ENCODE measurements at places on chromosomes 6 and 20.

GRCh38 chr6:47064274-47064673, 22.1 kb upstream of the ADGRF1 start:
- no peak for DNase-seq

DNA sequence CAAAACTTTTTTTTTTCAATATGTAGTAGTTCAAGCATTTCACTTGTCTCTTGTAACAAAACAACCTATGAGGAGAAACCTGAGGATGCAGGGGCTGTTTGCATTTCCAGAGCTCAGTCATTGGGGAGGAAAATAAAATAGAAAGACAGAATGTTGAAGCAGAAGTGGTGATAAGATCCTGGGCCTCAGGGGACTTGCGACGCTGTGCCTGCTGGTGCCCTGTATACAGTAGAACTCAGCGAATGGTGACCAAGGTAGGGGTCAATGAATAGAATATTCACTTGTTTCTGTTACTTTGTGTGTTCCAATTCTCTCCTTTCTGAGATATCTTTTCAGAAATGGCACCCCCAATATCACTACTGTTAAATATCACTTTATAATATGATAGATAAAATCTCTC, 271.6 kb downstream of the FARS2 start:
- no peak for DNase-seq

- no peak for DNase-seq
Observed at GRCh38 chr6:5122504-5123112, 37.5 kb downstream of the PPP1R3G start.

DNA sequence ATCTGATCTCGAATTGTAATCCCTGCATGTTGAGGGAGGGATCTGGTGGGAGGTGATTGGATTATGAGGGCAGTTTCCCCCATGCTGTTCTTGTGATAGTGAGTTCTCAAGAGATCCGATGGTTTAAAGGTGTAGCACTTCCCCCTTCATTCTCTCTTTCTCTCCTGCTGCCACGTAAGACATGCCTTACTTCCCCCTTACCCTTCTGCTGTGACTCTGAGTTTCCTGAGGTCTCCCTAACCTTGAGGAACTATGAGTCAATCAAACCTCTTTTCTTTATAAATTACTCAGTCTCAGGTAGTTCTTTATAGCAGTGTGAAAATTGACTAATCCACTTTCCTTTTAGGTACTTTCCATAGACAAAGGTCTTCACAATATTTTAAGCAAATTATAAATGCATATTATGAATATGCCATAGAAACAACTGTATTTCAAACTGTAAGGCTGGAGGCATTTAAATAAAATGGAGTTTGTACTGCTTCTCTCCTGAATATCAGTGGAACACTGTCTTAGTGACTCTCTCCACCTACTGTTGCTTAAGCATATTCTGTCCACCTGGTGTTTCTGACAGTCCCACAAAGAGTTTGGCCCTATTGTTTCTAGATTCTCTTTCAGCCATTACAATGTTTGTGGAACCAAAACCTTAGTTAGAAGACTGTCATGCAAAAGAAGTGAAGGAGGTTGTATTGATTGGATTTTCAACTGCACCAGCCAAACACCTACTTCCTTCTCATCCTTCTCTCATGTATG, 24.3 kb upstream of the IL17A start:
- DNase-seq: no peak

GRCh38 chr6:166057431-166057830, 110.2 kb downstream of the TBXT start:
- DNase-seq: no peak

DNA sequence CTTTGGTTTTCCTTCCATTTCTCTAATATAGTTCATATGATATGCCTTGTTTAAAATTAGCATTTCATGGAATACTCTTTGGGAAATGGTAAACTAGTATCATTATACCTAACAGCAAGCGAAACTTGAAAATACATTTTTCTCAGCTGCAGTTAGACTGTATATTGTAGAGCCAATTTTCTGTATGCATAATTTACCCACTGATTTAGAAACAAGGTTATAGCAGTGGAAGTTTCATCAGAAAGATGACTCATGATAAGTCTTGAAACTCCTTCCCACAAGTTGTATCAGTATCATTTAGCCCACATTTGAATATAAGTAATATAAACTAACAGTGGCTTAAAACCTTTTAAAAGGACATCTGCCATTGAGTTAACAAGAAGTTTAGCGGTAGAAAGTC, 164.8 kb upstream of the BMP5 start:
- no peak for DNase-seq

DNA sequence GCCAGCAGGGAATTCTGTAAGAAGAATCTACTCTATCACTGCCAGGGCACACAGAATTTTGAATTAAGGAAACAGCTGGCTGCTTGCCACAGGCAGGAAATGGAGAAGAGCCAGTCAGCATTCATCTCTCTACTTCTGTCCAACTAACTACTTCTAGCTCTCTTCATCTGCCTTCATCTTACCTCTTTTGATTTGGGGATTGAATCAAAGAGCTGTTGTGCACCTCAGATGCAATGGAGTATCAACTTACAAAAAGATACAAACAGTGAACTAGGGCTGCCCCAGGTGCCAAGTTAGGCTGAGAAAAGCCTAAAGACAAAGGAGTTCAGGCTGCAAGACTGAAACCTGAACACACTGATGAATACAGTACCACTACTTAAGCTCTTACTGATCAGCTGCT, 82.0 kb downstream of the PTPRK start:
- DNase-seq: no peak

DNA sequence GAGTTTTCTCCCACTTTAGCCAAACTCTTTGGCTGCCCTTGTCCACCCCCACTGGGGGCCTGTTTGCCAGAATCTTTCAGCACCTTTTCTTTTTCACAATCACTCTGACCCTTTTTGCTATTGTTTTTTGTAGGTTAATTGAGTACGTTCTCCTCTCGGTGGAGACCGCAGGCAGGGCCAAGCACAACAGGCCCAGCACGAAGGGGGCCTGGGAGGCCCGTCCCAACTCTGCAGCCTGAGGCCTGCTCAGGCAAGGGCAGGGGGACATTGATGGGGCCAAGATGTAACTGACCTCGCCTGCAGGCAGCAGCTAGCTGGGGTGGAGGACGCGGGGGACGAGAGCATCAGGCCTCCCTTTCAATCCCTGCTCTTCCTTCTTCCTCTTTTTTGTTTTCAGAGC, 47.7 kb downstream of the SLC2A10 start:
- DNase-seq: no peak

DNA sequence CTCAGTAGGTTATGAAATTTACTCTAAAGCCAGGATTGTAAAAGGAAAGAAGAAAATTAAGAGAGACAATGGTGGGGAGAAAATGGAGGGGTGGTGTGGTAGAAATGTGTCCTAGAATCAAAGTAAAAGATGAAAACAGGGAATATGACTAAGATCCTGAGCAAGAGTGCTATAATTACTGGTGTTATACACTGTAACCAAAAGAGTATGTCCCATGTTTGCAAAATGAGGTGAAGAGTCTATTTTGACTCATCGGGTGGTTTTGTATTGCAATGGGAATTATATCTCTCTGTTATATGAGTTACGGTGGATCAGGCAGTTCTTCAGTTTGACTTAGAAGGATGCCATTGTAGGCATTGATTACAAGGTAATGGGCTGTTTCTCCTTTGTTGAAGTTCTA, 8.5 kb downstream of the L3MBTL3 start:
- DNase-seq: no peak

- DNase-seq: no peak
Observed at GRCh38 chr20:16407251-16408067, 165.8 kb downstream of the KIF16B start.

DNA sequence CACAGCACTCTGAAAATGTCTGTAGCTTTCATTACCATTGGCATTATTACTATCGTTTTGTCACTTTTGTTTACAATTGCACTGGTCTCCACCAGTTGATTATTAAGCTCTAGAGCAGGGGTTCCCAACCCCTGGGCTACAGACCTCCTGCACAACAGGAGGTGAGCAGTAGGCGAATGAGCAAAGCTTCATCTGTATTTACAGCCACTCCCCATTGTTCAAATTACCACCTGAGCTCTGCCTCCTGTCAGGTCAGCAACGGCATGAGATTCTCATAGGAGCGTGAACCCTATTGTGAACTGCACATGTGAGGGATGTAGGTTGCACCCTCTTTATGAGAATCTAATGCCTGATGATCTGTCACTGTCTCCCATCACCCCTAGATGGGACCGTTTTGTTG, 126.4 kb downstream of the ATXN1 start:
- DNase-seq: no peak

DNA sequence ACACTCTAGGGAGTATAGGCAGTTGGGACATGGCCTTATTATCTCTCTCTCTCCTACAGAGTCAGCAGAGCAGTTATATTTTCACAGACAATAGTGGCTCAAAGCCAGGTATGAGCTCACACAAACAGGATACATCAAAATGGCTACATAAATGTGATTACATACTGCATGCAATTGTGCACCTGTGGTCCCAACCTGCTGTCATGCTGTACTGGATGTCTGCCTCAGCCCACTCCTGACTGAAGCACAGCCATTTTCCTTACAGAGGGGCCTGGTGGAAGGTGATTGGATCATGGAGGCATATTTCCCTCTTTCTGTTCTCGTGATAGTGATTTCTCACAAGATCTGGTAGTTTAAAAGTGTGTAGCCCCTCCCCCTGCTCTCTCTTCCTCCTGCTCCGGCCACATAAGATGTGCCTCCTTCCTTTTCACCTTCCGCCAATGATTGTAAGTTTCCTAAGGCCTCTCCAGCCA, 37.0 kb upstream of the SAMHD1 start:
- no peak for DNase-seq

GRCh38 chr6:14925699-14926026, 320.2 kb upstream of the JARID2 start:
- no peak for DNase-seq

- DNase-seq: no peak
Observed at GRCh38 chr6:31513456-31514165, 15.2 kb upstream of the MCCD1 start.

- no peak for DNase-seq
Observed at GRCh38 chr6:116351101-116351500, 19.6 kb upstream of the DSE start.

GRCh38 chr6:168134560-168135201, 55.7 kb upstream of the FRMD1 start:
- DNase-seq: no peak

- DNase-seq: no peak
Observed at GRCh38 chr6:133806382-133807140, 82.4 kb upstream of the TCF21 start.

- DNase-seq: no peak
Observed at GRCh38 chr6:37492236-37492972, 7.3 kb downstream of the CCDC167 start.

DNA sequence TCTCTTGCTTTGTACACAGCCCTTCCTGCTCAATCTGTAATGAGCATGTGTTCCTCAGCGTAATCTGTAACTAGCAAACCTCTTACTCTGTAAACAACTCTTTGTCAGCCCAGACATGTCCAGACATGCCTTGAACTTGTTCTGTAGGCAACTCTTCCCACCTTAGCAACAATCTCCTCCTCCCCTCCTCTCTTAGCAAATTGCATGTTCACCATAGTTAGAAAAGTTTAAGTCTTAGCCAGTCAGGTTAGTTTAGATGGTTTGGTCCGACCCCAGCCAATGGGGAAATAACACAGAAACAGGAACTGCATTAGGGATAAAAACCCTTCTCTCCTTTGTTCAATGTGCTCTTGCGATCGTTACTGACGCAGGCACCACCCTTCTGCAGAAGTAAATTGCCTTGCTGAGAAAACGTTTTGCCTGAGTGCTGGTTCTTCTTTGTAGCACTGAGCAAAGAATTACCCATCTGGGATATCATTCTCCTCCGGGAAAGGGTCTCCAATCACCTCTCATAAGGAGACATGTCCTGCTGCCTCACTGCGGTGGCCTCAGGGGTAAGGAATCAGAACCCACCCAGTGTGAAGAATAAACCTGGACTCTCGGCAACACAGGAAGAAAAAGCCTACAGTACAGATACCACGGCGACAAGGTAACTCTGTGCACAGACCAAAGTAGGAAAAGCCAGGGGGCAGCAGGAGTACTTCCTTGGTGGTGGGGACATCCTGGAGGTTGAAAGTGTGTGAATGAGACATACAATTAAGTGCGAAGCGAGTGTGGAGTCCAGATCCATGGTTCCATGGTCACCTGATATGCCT, 26.2 kb downstream of the PLN start:
- DNase-seq: peak; percentile 16

DNA sequence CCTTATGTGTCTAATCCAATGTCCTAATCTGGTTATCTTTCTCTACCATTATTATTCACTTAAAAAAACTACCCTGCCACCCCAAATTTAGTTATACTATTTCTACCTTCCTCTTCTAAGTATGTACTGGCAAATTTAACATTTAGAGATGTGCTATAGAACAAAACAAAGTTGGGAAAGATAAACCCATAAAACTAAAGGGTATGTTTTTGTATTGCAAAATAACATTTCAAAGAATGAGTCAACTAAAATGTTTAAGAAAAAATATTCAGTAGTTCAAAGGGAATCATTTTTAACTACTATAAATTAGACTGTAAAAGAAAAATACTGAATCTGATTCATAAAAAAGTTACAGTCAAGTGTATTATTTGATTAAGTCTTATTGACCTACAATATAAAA, 103.0 kb downstream of the LMBRD1 start:
- no peak for DNase-seq

DNA sequence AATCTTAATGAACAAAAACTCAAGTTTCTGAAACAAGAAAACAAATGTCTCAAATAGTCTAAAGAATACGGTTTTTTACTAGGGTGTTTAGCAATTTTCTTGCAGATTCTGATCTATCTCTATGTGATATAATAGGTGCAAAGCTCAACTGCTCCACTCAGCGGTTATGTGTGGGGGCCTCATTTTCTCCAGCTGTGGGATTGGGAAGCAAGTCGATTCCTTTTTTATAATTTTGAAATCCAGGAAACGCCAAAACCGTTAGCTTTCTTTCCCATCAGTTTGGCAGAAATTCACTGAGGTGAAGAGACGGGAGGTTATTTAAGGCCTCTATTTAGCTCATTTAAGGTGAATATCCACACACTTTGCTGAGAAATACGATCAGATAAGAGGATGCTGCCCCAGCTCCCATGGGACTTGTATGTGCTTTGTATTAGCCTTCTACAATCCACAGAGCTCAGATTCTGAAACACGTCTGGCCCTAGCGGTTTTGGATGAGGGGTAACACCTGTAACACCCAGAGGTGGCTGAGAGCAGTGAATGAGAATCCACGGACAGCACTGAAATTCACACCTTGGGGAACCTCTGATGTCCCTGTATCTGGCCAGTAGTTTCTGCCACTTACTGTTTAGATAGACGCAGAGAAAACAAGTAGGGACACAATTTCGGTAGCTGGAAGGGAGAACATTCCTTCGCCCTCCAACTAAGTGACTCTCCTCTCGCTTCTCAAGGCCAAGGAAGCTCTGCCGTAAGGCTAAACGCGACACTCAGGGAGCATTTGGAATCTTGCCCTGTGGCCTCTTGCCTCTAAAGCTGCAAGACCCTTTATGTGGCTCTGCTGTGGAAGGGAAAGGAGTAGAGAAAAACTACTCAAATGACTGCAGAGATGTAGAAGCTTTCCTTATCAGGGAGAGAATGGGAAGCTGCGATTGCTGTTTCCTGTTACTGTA, 6.5 kb upstream of the BCAS4 start:
- no peak for DNase-seq

GRCh38 chr20:10453241-10453640, 18.1 kb downstream of the SLX4IP start:
- DNase-seq: peak; percentile 61

Measured in hematopoietic multipotent progenitor cell treated with erythropoietin and hydrocortisone succinate and interleukin-3 and kit ligand, for 8 days (in vitro differentiated cells).